ENCODE measurements at places on chromosomes 16 and 17.

- no peak for DNase-seq
Measured at GRCh38 chr17:55327225-55328088, 62.7 kb downstream of the HLF start.

DNA sequence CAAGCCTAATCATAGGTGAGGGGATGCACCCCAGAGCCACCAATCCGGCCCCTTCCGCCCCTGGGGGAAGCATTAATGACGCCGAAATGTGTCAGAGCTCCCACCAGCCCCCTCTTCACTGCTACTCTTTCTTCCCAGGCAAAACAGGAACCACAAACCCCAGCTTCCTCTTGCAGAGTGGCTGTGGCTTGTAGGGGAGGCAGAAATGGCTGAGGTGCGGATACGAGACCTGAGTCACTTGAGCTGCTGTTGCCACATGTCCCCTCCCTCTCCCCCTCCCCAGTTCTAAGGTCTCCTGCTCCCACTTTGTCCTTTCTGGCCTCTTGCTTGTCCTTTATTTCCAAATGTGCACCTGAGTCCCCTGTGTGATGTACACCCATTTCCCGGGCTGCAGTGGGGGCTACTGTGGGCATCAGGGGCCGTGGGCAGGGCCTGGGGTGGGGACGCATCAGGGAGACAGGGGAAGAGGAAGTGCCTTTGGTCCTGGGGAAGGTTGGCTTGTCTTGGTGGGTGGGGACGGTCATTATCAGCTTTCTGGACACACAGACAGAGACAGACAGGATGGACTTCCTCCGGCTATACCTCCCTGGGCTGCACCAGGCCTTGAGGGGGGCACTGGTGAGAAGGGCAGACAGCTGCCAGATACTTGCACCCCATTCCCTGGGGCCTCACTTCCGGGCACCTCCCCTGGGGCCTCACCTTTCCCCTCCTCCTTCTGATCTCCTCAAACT, at the start of gene APOBR:
TSS of gene APOBR (plus strand) at position 523 of the 731 bp plus-strand sequence. CDS start at position 562, 39 bp downstream.
- DNase-seq, result no peak

DNA sequence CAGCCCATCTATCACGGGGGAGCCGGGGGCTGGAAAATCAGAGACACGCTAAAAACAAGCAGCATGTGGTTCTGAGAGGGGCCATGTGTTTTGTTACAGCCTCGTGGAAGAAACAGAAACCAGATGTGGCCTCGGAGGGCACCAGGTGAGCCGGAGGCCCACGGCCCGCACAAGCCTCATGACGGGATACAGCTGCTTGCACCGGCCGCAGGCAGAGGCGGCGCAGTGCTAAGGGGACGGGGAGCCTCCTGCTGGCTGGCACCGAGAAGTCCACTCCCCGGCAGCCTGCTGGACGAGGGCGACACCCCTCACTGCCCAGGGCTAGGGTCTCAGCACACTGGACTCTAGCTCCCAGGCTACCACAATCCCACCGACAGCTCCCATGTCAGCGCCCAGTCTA, 19.2 kb downstream of the NDUFAF8 start:
- no peak for DNase-seq

GRCh38 chr17:47315451-47316266, 8.1 kb upstream of the EFCAB13 start:
- no peak for DNase-seq

DNA sequence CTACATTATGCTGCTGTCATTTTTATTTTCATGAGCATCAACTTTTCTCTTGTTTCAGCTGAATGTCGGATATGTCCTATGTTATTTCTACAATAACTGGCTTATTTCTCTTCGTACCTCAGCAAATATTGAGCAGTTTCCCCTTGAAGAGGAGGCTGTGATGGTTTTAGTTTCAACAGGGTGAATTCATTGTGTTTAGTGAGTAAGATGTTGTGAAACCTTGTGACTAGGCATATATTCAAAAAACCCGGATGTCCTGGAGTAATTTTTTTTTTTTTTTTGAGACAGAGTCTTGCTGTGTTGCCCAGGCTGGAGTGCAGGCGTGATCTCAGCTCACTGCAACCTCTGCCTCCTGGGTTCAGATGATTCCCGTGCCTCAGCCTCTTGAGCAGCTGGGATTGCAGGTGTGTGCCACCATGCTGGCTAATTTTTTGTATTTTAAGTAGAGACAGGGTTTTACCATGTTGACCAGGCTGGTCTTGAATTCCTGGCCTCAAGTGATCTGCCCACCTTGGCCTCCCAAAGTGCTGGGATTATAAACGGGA, 11.1 kb downstream of the CPD start:
- no peak for DNase-seq

GRCh38 chr17:74919440-74920305, 3.4 kb downstream of the USH1G start:
- no peak for DNase-seq

DNA sequence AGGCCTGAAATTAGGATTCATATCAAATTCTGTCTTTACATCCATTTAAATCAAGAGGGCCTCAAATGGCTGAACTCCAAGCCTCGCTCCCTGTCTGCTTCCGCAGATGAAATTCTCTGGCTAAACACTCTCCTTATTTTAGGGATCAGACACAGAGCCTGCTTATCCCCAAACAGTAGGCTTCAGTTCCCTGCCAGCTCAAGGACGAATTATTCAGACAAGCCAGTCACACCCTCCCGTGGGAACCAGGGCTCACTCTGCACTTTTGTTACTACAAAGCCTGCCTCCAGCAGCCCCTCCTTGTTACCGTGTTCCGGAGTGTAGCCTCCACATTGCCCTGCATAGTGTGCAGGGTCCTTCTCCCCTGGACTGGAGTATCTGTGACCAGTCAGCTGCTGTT, 46.6 kb upstream of the LCMT1 start:
- DNase-seq, result no peak

- DNase-seq, result no peak
Measured at GRCh38 chr16:59886021-59886420, 1151.9 kb upstream of the GOT2 start.

DNA sequence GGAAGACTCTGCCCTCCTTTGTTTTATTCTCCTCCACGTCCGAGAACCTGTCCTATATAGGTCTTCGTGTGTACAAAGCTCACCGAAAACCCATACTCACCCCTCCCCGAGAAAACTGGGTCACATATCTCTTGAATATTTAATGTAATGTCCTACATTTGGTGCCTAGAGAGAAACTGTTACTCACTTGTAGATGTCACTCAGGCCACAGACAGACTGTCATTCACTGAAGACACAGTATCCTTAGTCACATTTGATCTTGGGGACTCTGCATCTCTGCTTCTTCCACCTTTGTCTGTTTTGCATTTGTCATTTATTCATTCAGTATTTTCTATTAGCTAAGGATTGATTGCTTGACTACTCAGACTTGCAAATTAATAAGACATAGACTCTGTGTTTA, 131.8 kb upstream of the TBX2 start:
- DNase-seq, result no peak

Measured in glomerular endothelial cell (primary cell).